8988T (cell line): ENCODE measurements at places on chromosomes 11 and 22.

DNA sequence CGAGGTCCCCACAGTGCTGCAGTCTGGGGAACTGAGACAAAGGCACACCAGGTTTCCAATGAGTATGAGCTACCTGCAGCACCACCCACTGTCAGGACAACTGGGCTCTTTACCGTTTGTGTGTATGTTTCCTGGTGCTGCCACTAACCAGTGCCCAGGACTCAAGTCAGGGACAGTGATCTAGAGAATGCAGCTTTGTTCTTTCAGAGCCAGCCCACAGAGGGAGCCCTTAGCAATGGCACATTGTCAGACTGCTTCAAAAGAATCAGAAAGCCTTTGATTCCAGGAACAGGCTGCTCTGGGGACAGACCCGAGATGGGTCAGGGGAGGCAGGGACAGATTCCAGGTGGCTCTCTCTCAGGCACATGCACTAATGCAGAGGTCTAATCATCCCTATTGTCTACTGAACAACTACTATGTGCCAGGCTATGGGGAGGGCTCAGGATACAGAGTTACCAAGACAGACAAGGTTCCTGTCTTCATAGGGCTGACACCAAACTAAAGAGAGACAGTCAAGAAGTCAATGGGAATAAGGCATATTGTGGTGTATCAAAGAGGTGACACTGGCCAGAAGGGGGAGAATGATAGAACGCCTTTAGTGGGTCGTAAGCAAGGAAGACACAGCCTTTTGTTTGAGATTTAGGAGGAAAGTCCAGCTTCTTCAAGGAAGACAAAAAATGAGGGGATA, 103.7 kb downstream of the VPREB1 start:
- DNase-seq: no peak

GRCh38 chr11:76339221-76339620, 41.7 kb downstream of the THAP12 start:
- DNase-seq: no peak

DNA sequence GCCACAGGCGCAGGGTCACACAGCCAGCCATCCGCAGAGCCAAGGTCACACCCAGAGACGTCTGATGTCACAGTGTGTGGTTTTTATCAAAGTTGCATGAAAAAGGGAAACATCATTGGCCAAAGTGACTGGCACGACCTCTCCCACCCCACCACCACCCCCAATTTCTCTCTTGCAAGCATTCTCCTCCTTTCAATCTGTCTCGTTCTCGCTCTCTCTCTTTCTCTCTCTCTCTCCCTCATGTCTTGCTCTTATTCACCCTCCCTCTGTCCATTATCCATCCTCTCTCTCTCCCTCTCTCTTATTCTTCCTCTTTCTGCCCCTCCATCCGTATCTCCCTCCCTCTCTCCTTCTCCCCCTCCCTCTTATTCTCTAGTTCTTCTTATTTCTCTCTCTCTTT, 40.6 kb downstream of the MN1 start:
- DNase-seq: no peak

DNA sequence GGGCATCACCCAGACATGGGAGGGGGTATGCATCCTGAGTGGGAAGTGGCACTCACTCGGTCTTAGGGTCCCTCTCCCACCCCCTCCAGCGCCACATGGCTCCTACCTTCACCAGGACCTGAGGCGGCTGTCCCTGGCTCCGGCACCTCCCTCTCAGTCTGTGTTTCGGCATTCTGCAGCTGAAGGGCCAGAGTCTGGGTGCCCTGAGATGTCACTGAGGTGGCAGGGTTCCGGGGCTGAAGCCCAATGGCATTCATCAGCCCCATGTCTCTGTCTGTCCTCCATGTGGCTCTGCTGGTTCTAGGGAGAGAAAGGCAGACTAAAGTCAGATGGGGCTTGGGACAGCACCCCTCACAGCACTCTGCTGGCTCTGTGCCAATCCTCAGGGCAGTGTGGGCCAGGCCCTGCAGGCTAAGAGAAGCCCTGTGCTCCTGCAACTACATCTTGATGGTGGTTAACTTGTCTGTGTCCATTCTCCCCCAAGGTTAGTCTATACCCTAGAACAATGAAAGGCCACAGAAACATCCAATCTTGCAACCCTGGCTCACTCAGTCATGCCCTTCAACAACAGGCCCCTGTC, 16.9 kb upstream of the CHRM4 start:
- DNase-seq: no peak

GRCh38 chr11:88538098-88538497, 200.6 kb upstream of the CTSC start:
- no peak for DNase-seq

GRCh38 chr11:72609045-72609444, 65.2 kb downstream of the PDE2A start:
- DNase-seq: no peak

DNA sequence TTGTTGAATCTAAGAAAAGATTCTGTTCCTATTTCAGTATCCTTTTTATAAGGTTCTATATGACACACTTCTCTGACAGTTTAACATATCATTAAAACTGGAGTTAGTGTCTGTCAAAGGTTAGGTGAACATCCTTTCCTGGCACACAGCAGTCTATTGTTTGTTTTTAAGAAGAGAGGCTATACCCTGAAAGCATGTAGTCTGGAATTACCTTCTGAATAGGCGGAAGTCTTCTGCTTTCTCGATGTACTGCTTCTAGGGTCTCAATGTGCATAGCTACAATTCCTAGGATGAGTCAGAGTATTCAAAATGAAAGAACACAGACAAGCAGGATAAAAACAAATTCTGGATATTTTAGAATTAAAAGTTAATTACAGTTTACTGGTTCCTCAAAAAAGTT, 188.6 kb downstream of the SWAP70 start:
- DNase-seq: no peak

DNA sequence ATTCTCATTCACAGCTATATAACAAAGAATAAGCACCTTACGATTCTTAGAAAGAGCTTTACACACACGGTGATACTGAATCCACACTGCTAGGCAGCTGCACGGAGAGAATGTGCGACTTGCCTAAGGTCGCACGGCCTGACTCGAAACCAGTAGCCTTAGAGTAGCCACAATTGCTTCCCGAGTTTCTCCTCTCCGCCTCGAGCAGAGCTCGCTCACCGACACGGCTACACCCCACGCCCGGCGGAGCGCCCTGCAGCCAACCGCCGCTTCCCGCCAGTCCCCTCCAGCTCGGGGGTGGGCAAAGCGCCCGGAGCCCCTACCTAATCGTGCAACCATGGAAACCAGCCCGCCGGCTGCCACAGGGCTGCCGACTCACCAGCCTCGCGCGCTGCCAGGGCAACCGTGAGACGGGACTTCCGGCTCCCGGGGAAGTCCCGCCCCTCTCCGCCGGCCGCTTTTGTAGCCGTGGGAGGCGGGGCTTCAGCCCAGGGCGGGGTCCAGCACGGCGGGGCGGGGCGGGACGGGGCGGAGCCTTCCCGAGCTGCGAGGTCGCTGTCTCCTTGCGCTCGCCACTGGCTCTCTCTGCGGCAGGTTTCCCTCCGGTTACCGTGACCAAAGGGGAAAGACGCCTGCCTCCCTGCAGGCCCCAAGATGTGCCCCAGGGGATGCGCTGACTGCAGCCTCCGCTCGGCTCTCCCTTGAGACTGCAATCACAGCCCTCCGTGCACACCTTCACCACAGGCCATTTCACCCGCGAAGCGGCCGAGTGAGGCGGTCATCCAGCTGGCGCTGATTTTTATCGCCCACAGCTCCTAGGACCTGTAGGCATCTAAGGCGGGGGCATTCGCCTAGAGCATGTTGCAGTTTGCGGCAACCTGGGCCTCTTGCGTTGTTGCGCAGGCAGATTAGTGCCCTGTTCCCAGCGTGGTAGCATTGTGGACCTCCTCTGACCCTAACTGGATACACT, 1.1 kb downstream of the BSCL2 start:
- DNase-seq: peak; percentile 91
